ENCODE measurements at places on chromosomes 2 and 18.

DNA sequence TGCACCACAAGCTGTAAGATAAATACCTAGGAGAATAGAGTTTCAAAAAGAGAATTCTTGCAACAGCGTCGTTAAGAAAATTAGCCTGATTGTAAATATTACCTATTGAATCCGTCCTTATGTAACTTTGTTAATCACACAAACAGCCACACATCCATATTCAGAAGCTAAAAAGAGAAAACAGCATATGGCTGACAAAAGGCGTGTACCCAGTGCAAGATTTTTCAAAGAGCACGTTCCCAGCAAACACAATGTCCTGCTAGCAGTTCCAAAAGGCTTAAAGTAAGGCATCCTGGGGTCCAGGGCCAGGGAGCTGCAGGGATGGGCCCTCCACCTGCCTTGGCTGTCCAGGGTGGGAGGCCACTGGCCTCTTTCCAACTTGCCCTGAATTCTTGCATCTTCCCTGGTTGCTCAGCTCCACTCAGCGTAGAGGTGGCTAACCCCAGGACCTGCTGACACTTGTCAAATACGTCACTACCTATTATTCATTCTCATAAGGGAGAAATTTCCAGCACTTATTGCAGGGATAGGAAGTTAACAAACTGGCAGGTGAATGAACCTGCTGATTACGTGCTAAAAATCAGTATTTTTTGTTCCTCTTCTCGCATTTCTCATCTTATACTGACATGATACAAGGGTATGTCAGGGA, 102.1 kb upstream of the NEDD4L start:
- DNase-seq = no peak

- no peak for DNase-seq
These were observed 145.4 kb upstream of the FOSL2 start for GRCh38 chr2:28247290-28247689.

- DNase-seq = no peak
These were observed 1.7 kb upstream of the NEURL3 start for GRCh38 chr2:96506907-96507240.

GRCh38 chr2:177541258-177541991, 148.9 kb downstream of the AGPS start:
- DNase-seq = no peak

DNA sequence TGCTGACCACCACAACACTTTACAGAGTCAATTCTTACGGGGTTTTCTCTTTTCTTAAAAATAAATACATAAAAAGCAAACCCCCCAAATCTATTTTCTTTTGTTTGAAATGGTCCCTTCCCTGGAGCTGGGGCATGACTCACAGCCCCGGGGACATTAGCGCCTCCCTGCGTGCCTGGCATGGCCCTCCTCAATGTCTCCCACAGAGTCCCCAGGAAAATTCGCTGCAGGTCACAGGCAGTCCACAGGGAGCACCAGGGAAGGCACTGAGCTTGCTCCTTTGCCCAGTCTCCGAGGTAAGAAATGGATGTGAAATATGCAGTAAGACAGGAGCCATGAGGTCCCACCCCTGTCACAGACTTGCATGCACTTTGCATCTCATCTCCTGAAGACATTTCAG, 142.5 kb downstream of the LAMA1 start:
- DNase-seq = no peak

DNA sequence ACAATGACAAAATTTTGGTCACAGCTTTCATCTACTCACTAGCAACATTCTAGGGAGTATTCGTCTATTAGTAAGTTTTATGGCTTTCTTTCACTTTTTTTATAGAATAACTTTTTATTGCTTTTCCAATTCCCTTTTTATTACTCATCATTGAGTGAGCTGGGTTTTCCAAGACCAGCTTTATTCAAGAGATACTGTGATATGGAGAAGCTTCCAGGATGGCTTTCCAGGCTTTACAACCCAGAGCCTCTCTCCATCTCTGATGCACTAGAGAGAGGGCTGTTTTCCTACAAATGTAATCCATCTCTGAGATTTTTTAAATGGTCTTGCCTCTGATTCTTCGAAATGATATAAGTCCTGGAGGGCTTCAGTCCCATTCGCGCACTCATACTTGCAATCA, 118.3 kb downstream of the LDLRAD4 start:
- DNase-seq = no peak

- DNase-seq = no peak
These were observed 54.0 kb upstream of the PGAP1 start for GRCh38 chr2:196980473-196980872.

DNA sequence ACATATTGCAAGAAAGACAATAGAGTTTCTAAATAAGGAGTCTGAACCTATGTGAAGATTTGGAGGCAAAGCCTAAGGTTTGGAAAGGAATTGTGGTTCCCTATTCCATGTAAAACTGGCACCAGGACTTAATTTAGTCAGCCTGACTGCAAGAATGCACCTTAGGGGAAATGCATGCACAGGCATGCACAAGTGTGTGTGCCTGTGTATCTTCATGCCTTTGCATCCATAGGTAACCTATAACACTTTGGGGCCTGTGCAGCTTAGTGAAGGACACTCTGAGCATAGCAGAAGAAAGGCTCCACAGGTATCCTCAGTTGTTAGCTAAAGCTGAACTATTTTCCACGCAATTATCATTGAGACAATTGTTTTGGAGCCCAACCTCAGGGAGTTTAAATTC, 73.4 kb downstream of the RPRM start:
- DNase-seq = no peak

GRCh38 chr18:29248805-29249204, 1071.9 kb upstream of the CDH2 start:
- no peak for DNase-seq

- no peak for DNase-seq
These were observed 38.5 kb upstream of the TRIB2 start for GRCh38 chr2:12678186-12678585.

GRCh38 chr2:20313659-20314058, 37.0 kb downstream of the PUM2 start:
- no peak for DNase-seq

DNA sequence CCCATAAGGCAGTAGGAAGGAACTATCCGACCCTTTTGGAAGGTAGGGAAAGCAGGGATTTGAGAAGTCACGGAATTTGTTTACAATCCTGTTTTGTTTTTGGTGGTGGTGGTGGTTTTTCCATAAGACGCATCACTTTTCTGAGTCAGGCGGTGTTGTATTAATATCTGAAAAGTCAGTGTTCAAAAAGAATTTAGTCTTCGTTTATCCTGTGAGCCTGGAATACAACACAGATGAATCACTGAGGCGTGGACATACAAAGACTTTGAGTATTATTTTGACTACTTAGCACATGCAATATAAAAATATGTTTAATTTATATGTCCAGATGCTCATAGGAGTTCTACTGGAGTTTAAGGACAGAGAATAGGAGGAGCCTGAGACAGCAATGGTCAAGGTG, 785 bp downstream of the ZNF892 start:
- no peak for DNase-seq

GRCh38 chr2:10810202-10811161, 2.1 kb downstream of the PDIA6 start:
- no peak for DNase-seq

GRCh38 chr18:78992041-78993011, 12.7 kb downstream of the SALL3 start:
- DNase-seq = no peak

DNA sequence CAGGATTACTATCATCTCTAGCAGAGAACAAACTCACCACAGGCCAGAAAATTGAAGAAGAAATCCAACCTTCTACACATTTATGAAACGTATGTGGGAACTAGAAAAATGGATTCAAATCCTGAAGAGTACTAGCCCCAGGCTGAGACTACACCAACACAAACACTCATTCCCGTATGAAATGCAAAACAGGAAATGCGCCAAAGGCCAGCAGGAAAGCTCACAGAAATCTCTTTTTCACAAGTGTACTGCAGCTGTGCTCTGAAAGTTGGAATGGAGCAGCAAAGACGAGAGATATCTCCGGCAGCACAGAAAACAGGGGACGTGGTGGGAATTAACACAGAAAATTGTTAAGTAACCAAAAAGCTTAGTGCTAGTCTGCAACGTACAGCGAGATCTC, 913.5 kb downstream of the TDRD15 start:
- no peak for DNase-seq

- DNase-seq = no peak
These were observed 168.8 kb downstream of the SMAD7 start for GRCh38 chr18:48781988-48782363.

- DNase-seq = no peak
These were observed 44.5 kb upstream of the C2orf74 start for GRCh38 chr2:61117534-61117933.

DNA sequence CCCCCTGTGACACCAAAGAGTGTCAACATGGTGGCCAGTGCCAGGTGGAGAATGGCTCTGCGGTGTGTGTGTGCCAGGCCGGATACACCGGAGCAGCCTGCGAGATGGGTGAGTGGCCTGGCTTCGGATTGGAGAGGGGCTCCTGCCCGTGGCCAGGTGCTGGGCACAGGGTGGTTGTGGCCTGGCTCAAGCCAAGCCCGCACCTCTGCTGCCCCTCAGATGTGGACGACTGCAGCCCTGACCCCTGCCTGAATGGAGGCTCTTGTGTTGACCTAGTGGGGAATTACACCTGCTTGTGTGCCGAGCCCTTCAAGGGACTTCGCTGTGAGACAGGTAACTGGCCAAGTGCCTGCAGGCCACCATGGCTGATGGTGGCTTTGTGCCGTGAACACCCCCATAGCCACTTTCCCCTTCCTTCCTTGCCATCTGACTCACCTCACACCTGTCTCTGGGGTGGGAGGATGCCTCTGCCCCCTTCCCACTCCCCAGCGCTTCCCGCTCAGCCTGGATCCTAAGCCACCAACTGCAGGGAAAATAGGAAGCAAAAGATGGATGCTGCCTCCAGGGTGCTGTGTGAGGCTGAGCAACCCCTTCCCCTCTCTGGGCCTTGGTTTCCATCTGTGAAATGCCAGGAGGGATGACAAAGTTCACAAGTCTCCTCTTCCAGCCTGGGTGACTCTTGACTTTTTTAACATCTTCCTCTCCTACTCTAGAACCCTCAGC, 41.8 kb downstream of the SNED1 start:
- no peak for DNase-seq

DNA sequence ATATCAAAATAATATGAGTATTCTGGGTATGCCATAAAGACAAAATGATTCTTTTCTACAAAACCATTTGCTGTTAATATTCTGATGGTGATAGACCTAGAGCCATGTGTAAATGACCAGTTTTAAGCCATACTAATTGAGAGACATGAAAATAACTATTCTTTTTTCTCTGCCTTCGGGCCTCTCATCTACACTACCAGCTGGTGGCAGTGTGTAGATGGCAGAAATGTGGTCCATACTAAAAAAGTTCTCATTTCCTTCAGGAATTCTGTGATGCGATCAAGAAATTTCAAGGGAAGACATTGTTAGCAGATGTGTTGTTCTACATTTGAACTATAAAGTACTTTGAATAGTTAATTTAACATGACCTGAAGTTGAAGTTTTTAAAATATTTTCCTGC, 485.2 kb downstream of the TRIB2 start:
- no peak for DNase-seq

DNA sequence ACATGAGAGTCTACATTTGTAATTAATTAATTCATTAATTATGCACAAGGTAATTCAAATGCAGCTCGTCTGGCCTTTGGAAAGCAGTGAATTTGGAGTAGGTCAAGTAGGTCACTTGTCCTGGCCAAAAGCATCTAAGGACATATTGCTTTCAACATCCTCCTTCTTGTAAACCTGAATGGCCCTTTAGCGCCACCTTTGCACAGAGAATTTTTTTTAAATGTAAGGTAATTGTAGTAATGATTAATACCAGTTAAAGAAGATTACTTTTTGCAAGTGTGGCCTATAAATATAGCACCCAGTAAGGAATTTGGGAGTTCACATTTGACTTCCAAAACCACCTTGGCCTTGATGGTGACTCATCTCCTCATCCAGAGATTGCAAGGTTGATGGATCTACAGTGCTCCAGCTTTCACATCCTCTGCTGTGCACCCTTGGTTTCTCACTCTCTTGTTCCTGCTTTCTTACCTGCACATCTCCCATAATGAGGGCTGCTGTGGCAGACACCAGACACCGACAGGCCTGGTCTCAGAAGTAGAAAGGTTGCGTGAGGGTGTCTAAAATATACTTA, 481.7 kb downstream of the TGIF1 start:
- no peak for DNase-seq

GRCh38 chr2:231053846-231054245, 2.8 kb upstream of the PSMD1 start:
- DNase-seq = no peak

- no peak for DNase-seq
These were observed 51.7 kb upstream of the SATB2 start for GRCh38 chr2:199509403-199509802.

DNA sequence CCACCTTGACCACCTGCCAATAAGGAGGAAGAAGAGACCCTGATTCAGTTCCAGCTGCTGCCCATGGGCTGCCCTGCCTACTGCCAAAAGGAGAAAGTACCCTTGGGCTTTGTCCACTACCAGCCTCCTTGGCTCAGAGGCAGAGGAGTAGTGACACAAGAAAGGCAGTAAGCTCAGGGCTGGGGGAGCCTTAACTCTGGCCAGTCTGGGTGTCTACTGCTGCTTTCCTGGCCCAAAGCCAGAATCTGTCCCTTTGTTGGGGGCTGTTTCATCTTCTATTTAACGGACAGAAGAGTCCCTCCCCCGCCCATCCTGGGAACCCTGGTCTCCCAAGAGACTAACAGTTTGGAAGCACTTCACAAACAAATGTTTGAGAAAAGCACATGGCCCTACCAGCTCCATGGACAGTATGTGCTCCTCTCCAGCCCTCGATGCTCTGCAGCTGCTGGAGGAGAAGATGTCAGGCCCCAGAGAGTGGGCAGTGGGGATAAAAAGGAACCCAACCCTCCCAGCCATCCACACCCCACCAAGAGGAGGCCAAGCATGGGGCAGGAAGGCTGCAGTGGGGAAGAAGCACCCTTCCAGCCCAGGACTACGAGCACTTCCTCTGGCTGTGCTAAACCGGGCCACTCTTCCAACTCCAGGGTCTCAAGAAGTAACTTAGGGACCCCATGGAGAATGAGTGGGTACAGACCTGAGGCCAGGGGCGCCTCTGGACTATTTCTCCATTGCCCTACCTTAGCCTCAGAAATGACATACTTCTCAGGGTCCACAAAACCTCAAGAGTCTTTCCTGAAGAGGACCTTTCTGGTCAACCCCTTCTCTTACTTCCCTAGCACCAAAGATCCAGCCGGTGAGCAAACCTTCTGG, 1.2 kb downstream of the ATG9A start:
- no peak for DNase-seq

GRCh38 chr2:46874236-46874929, 41.2 kb downstream of the MCFD2 start:
- no peak for DNase-seq

GRCh38 chr2:142136571-142136970, 5.8 kb upstream of the LRP1B start:
- no peak for DNase-seq

DNA sequence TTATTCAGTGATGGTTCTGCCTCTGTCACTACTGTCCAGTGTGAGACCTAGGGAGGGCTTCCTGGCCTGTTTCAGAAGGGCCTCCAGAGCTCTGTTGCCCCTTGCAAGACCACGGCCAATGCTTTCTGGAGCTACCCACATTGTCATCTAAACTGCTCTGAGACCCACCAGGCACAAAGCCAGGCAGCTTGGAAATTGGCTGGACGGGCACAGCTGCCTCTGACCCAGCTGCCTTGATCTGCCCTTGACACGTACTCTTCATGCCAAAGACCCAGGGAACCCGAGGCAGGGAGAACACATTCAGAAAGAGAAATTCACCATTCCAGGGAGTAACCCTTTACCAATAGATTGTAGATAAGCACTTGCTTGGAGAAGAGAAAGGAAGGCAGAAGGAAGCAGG, 183.7 kb upstream of the SIX2 start:
- no peak for DNase-seq

- DNase-seq = no peak
These were observed 21.8 kb downstream of the ERFE start for GRCh38 chr2:238180554-238180953.

All from stimulated activated CD4-positive, alpha-beta T cell treated with anti-CD3 and anti-CD28 coated beads, Interleukin-12 subunit alpha, Interleukin-12 subunit beta, amount 100 ng/mL, for 24 hours (primary cell).